WTC11 (cell line): ENCODE measurements at places on chromosomes 6 and 20. TPM values are rescaled to one million over a fixed set of nuclear protein-coding genes. Genes with fewer than 3 reads are reported as not detected.
A peak's percentile ranks its signal among the peaks of the same experiment; 100 is the strongest.

ARG1 gene
- 0.15 to 0.53 TPM (median 0.21 TPM) in 3 replicates for total RNA-seq

MMP24 gene
- 6.6 to 16.8 TPM (median 7.2 TPM) in 3 replicates for total RNA-seq

BTBD9 gene
- 4.2 to 4.5 TPM (median 4.3 TPM) in 3 replicates for total RNA-seq

DDX27 gene
- total RNA-seq, result 44.2 to 54.8 TPM (median 46.5 TPM) in 3 replicates

GRCh38 chr20:63402860-63403220 is 41.7 kb upstream of the CHRNA4 start:
- DNase-seq, result no peak

GRCh38 chr20:9163251-9163650 is 94.4 kb downstream of the PLCB4 start:
- DNase-seq, result no peak

- DNase-seq, result no peak
These were observed 1299.3 kb upstream of the GJE1 start for GRCh38 chr6:140833408-140833807.

- no peak for DNase-seq
These were observed 84.2 kb upstream of the ARG1 start for GRCh38 chr6:131488780-131489179.

DNA sequence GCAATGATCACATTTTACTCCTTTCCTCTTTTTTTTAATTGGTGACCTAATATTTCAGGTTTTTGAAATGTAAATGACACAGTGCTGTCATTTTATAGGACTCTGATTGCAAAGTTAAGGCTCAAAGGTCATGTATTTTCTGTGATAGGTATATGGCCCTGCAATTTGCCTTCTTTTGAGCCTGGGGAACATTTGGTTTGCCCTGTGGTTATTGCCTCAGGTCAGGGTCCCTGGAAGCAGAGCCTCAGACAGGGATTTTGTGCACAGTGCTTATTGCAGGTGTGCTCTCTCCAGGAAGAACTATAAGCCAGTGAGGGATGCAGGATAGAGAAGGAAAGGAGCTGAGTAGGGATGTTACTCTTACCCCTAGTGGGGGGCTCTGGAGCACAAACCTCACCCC is 229.3 kb upstream of the ECI2 start:
- no peak for DNase-seq

DNA sequence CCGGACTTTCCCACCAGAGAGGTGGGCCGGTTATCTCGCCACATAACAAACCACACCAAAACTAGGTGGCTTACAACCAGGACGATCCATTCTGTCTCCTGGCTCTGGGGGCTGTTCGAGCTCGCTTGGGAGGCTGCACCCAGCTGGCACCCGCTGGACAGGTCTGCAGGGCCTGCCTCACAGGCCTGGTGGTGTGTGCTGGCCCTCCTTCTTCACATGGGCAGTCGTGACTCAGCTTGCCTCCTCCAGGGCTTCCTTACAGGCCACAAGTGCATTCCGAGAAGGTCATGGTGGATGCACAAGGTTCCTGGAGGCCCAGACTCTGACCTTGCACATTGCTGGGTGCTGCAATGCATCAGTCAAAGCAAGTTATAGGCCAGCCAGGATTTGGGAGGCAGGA is 34.2 kb downstream of the FOXF2 start:
- no peak for DNase-seq

- DNase-seq, result no peak
These were observed 32.5 kb downstream of the HMGN3 start for GRCh38 chr6:79201983-79202382.

- no peak for DNase-seq
These were observed 153.5 kb upstream of the SCGN start for GRCh38 chr6:25498505-25498904.

GRCh38 chr6:49490633-49491032 is 9.1 kb upstream of the GLYATL3 start:
- DNase-seq, result no peak

DNA sequence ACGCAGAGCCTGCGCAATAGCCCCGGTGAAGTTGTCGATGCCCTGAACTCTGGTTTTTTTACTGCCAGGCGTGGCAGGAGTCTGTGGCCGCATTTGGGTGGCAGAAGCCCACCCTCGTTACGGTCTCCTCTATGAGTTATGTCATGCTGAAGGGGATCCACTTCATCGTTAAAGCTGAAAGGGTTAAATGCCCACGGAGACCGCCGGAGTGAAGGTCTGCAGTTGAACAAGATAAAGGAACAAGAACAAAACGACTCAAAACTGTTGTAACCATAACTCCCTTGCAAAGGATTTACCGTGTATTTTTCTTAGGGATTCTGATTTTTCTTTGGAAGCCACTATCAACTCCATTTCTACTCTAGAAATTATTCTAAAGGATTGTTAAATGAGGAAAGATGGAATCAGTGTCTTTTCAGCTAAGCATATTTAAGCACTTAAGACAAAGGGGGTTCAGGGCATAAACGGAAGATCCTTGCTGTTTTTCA is 501 bp upstream of the ELOVL5 start:
- DNase-seq, result no peak

DNA sequence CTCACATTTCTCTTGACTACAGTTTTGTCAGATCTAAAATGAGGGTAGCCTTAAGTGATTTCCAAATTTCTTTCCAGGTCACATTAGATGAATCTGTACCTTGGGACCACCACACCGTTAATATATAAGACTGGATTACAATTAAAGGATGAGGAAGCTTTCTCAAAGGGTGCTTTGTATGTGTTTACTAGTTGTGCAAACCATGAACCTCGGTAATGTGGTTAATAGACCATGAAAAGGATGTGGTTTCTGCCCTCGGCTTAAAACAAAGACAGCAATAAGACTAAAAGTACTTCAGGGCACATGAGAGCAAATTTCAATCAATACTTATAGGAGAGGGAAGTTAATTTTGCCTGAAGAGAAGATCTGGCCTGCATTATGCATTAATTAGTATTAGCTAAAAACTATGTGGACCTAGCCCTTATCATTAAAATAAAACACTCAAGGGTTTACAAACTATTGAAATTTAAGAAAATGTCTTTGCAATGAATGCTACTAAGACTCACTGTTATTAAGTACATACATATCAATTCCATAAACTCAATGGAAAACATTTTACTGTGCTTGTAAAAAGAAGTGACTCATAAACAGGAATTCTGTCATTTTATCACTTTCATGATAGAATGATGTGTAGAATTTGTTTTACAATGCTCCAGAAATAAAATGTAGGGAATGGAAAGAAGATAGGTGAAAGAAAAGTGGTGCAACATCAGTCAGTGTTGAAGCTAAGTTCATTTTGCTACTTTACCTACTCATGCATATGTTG is 936 bp upstream of the TMX4 start:
- no peak for DNase-seq

- DNase-seq, result no peak
These were observed 9.6 kb upstream of the NELFCD start for GRCh38 chr20:58971429-58971828.

- DNase-seq, result no peak
These were observed 877 bp downstream of the ENPP4 start for GRCh38 chr6:46130666-46131065.

DNA sequence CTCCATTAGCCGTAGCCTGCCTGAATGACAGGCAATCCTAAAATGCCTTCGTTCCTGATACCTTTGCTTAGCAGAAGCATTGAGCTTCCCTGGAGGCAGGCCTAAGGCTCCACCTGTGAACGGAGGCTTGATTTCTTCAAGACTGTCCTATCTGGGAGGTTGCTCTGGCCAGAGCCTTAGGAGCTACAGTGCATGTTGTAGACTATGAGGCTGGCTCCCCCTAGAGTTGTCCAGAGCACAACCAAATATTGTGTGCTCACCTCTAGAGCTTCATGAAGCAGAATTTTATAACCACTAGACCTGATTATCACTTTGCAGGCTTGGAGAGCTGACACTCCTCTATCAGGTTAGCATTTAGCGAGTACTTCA is 217.8 kb downstream of the MAFB start:
- peak; percentile 47 for DNase-seq
